ENCODE measurements at places on chromosomes 12 and 14. TPM values are rescaled to one million over a fixed set of nuclear protein-coding genes. Genes with fewer than 3 reads are reported as not detected.

DNA sequence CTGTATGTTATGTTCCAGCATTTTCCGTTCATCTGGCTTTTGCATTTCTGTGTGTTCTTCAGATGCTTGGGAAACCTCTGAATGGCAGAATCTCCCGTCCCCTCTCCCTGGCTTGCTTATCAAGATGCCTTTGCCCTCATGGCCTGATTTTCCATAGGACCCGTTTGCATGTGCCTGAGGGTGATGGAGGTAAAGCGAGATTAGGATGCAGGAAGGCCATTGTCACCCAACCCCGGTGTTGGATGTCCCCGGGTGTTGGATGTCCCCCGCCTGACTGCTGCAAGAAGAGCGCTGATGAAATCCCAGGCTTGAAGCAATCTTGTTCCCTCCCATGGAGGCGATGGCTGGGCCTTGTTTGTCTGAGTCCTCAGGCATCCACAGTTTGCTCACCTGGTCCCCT, 9.6 kb downstream of the BRI3BP start:
- no peaks in the 10 kb centered on the region for H3K27me3 ChIP-seq
- no peak overlapping the region for H3K4me3 ChIP-seq
- H3K4me1 ChIP-seq = no peaks in the 10 kb centered on the region
- no peak for DNase-seq

- DNase-seq = no peak
- H3K4me3 ChIP-seq = no peak overlapping the region
- no peaks in the 10 kb centered on the region for H3K27me3 ChIP-seq
These were observed 201.8 kb downstream of the NUBPL start for GRCh38 chr14:31763041-31763440.

ST8SIA1 gene
- total RNA-seq = 6.9 TPM

- no peak overlapping the region for H3K4me3 ChIP-seq
- no peak overlapping the region for H3K27ac ChIP-seq
- no peak for DNase-seq
- no peaks in the 10 kb centered on the region for H3K27me3 ChIP-seq
These were observed 43.8 kb downstream of the FOXN3 start for GRCh38 chr14:89373185-89373584.

DNA sequence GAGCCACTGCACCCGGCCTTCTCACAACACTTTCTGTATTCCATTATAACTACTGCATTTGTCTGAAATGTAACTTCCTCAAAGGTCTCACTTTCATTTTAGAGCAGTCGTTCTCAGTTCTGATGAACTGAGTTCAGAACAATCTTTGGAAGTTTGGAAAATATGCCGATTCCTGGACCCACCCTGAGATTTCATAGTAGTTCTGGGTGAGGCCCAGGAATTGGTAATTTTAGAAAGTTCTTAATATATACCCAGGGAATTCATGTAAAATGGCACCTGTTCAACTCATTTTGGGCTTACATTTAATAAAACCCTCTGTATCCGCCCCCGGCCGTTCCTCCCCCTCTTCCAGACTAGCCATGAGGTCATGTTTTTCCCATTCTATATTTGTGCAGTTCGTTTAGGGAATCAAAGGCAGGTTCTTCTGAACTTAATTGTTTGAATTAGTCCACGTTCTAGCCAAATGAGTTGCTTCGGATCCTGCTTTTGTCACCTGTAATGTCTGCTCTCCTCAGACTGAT, 5.9 kb downstream of the GSG1 start:
- H3K36me3 ChIP-seq = no peaks in the 10 kb centered on the region
- peak overlapping the region; percentile 84 for H3K27ac ChIP-seq
- H3K4me1 ChIP-seq = peaks cover 30% of the 10 kb centered on the region
- no peak for DNase-seq
- peak overlapping the region; percentile 59 for H3K4me3 ChIP-seq

KRT72 gene
- not detected for total RNA-seq

GPR162 gene
- total RNA-seq = 1.1 TPM

- peaks cover 20% of the 10 kb centered on the region for H3K4me1 ChIP-seq
- peak overlapping the region; percentile 73 for H3K27ac ChIP-seq
- no peaks in the 10 kb centered on the region for H3K36me3 ChIP-seq
- H3K27me3 ChIP-seq = no peaks in the 10 kb centered on the region
- no peak overlapping the region for H3K4me3 ChIP-seq
These were observed 5.9 kb downstream of the KRT86 start for GRCh38 chr12:52280319-52280795.

- peak overlapping the region; percentile 64 for H3K27ac ChIP-seq
- DNase-seq = no peak
- no peaks in the 10 kb centered on the region for H3K27me3 ChIP-seq
- peak overlapping the region; percentile 56 for H3K4me3 ChIP-seq
- H3K4me1 ChIP-seq = peaks cover 41% of the 10 kb centered on the region
These were observed 43.4 kb downstream of the SAMD4A start for GRCh38 chr14:54610051-54610977.

GRCh38 chr14:69501423-69501838, 16.9 kb downstream of the PLEKHD1 start:
- H3K27ac ChIP-seq = no peak overlapping the region
- no peaks in the 10 kb centered on the region for H3K36me3 ChIP-seq
- no peaks in the 10 kb centered on the region for H3K27me3 ChIP-seq
- peaks cover 12% of the 10 kb centered on the region for H3K4me1 ChIP-seq
- peak overlapping the region; percentile 17 for H3K4me3 ChIP-seq

DNA sequence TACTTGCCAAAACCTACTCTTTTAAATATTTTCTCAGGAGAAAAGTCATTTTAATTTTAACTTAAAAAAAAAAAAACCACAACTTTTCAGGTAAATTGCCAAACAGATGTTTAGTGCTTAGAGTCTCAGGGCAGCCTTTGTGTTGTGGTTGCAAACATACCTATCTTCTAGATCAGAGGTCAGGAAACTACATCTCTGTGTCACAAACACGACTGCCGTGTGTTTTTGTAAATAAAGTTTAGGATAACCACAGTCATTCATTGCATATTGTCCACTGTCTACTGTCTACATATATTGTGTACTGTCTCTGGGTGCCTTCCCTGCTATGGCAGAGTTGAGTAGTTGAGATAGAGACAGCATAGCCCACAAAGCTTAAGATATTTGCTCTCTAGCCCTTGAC, 48.9 kb downstream of the DYRK2 start:
- no peaks in the 10 kb centered on the region for H3K27me3 ChIP-seq
- no peak overlapping the region for H3K27ac ChIP-seq
- H3K4me1 ChIP-seq = peaks cover 19% of the 10 kb centered on the region
- H3K36me3 ChIP-seq = no peaks in the 10 kb centered on the region
- no peak overlapping the region for H3K4me3 ChIP-seq

SLC35F4 gene
- not detected for total RNA-seq

ACSS3 gene
- 30.0 TPM for total RNA-seq

GRCh38 chr12:89070603-89071002, 281.7 kb downstream of the DUSP6 start:
- no peak for DNase-seq
- H3K27ac ChIP-seq = no peak overlapping the region
- no peaks in the 10 kb centered on the region for H3K4me1 ChIP-seq

DNA sequence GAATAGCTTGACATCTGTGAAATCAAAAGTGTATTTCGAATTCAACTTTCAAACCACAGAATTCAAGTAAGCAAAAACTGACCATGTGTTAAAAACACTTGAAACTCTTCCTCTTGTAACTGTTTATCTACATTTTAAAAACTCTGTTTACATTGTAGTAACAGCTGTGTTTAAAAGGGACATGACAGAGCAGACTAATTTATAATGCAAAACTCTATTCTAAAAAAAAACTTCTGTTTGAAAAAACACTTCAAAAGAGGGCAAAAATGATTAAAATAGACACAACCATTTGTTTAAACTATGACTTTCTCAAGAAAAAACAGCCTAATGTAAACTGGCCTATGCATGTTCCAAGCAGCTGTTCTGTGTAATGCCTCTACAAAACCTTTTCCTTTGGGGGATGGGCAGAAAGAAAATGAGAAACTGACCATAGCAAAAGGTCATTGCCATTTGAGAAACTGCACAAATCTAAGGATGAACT, 149.1 kb upstream of the HMGA2 start:
- DNase-seq = no peak
- no peak overlapping the region for H3K27ac ChIP-seq
- H3K4me3 ChIP-seq = no peak overlapping the region

- no peak for DNase-seq
- no peak overlapping the region for H3K4me3 ChIP-seq
- H3K4me1 ChIP-seq = peaks cover 11% of the 10 kb centered on the region
- peaks cover 5% of the 10 kb centered on the region for H3K36me3 ChIP-seq
- no peak overlapping the region for H3K27ac ChIP-seq
These were observed 3.0 kb downstream of the NUBPL start for GRCh38 chr14:31564194-31564593.

DNA sequence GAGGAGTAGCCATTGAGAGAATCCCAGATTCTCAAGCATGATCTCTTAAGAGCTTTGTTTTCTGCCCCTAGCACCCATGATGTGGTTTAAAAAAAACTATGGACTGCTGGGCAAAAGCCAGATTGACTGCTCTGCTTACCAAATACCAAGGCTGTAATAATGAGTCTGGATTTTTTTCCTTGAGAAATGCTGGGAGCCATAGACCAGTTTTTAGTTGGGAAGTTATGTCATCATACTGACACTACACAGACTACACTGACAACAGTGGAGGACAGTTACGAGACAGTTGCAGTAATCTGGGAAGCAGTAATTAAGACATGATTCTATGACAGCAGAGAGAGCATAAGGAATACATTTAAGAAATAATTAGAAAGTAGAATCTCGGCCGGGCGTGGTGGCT, 35.8 kb downstream of the SPATA7 start:
- no peak overlapping the region for H3K4me3 ChIP-seq
- no peak for DNase-seq
- H3K27ac ChIP-seq = no peak overlapping the region

A2ML1 gene
- total RNA-seq = not detected

- peak; percentile 78 for DNase-seq
- peaks cover 21% of the 10 kb centered on the region for H3K4me1 ChIP-seq
- no peaks in the 10 kb centered on the region for H3K27me3 ChIP-seq
- H3K27ac ChIP-seq = peak overlapping the region; percentile 66
These were observed 58.7 kb upstream of the NCOR2 start for GRCh38 chr12:124625867-124626675.

GRCh38 chr12:130633771-130634170, 82.3 kb downstream of the RIMBP2 start:
- no peak overlapping the region for H3K4me3 ChIP-seq
- no peaks in the 10 kb centered on the region for H3K36me3 ChIP-seq
- H3K4me1 ChIP-seq = no peaks in the 10 kb centered on the region
- no peak for DNase-seq

DNA sequence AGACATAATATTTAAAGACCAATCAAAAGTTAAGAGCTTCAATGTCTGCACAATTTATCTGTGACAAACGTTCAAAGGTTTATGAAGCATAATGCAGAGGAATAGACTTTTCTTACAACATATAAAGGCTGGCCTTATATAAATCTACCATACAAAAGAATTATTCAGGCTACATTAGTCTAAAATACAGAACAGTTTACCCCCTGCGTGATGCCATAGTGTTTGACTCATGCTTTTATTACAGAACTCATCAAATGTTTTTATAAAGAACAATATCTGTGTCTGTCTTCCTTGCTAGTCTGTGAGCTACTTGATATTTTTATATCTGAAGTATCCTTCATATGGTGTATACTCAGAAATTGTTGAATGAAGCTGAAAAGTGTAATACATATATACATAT, 1084.5 kb upstream of the FLRT2 start:
- H3K27me3 ChIP-seq = no peaks in the 10 kb centered on the region
- H3K4me1 ChIP-seq = no peaks in the 10 kb centered on the region
- DNase-seq = no peak
- H3K4me3 ChIP-seq = no peak overlapping the region
- no peak overlapping the region for H3K27ac ChIP-seq
- no peaks in the 10 kb centered on the region for H3K36me3 ChIP-seq

GRCh38 chr12:54967461-54967860, 17.1 kb downstream of the TESPA1 start:
- H3K27ac ChIP-seq = no peak overlapping the region
- H3K36me3 ChIP-seq = no peaks in the 10 kb centered on the region
- no peaks in the 10 kb centered on the region for H3K4me1 ChIP-seq

DNA sequence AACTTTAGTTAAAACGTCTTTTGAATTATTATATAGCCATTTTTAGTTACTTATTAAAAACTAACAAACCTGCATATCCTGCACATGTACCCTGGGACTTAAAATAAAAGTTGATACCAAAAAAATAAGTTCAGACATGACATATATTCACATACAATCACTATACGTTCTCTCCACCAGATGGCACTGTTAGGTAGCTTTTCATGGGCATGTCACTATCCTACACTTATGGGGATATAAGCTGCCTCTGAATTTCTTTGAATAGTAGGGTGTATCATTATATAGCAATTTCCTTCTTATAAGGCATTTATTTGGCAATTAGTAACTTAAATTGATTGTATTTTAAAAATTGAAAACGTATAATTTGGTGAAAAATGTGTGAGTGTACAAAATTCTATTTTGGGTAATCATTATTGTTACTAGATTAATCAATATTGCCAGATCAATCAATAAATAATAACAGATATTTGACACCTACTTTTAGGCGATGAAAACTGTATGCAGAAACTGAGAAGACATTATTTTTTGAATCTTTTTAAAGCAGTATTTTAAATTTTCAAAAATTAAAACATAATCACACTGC, 31.8 kb upstream of the OR10A7 start:
- H3K36me3 ChIP-seq = no peaks in the 10 kb centered on the region
- H3K4me1 ChIP-seq = no peaks in the 10 kb centered on the region
- no peak overlapping the region for H3K27ac ChIP-seq
- DNase-seq = no peak

DNA sequence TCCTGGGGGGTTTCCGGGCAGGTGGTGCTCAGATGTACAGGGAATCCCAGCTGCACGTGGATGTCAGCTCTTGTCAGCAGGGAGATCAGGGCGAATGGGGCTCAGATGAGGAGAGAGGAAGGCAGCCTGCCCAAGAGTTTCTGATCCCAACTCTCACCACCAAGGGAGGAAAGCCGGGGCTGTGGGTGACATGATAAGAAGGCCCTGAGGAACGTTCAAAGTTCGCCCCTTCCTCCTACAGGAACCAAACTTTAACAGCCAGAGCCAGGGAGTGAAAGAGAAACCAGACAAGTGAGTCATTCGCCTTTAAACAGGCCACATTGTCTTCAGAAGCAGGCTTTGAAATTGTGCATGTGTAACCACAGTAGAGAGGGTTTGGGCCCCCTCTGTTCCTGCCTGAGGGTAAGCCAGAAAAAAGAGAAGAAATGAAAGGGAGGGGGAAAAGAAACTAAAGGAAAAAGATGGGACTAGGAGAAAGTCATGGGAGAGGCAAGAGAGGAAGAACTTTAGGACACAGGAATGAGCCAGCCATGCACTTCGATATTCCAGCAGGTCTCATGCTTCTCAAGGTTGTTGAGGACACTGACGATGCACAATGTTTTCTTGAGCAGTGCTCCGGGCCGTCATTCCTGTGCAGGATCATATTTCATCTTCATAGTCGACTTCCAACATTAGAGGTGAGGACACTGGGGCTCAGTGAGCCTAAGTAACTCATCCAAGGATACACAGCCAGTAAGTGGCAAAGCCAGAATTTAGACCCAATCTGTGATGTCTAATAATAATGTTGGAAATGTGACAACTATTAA, 691.4 kb upstream of the TBX3 start:
- H3K4me1 ChIP-seq = no peaks in the 10 kb centered on the region
- DNase-seq = no peak
- no peak overlapping the region for H3K27ac ChIP-seq
- no peak overlapping the region for H3K4me3 ChIP-seq

- no peaks in the 10 kb centered on the region for H3K27me3 ChIP-seq
- H3K4me3 ChIP-seq = no peak overlapping the region
- no peak overlapping the region for H3K27ac ChIP-seq
- no peaks in the 10 kb centered on the region for H3K36me3 ChIP-seq
These were observed 1.6 kb upstream of the SLC7A8 start for GRCh38 chr14:23185063-23185462.

ASPG gene
- total RNA-seq = 0.14 TPM
